ENCODE measurements at places on chromosomes 11 and 22.

- DNase-seq: no peak
Measured at GRCh38 chr22:29877620-29878019, 5.4 kb upstream of the MTMR3 start.

DNA sequence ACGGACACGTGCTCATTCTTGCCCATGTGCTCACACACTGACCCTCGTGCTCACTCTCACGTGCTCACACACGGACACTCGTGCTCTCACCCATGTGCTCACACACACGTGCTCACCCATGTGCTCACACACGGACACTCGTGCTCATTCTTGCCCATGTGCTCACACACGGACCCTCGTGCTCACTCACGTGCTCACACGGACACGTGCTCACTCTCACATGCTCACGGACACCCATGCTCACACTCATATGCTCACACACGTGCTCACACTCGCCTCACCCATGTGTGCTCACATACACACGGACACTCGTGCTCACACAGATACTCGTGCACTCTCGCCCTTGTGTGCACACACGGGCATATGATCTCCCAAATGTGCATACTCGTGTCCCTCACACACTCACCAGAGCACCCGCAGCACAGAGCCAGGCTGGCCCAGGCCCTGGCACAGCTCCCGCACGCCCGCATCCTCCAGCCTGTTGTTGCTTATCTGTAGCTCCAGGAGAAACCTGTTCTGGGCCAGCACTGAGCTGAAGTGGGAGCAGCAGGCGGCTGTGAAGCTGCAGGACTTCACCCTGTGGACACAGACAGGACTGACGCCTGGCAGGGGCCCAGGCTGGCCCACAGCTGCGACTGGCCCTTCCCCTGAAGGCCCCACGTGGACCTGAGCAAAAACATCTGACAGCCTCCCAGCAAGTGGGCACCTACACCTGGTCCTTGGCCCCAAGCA lies 9.3 kb downstream of the RNH1 start:
- no peak for DNase-seq

GRCh38 chr11:116714902-116715301 lies 57.9 kb downstream of the BUD13 start:
- no peak for DNase-seq

- DNase-seq: no peak
Measured at GRCh38 chr22:29702931-29703501, 16.8 kb upstream of the CABP7 start.

DNA sequence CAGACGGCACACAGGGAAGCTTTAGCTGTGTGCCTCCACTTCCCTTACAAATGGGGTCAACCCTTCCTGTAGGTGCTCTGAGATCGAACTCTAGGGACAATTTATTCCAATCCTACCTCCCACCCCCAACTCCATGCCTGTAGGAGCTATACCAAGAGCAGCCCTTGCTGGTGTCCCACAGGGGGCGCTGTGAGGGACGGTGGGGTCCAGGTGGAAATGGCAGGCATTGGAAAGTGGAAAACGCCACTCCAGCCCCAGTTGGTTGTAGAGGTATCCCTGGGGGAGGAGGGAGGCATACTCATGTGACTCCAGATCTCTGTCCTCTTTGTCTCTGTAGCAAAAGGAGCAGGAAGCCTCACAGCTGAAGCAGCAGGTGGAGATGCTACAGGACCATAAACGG lies 161.3 kb downstream of the MYO18B start:
- DNase-seq: no peak

DNA sequence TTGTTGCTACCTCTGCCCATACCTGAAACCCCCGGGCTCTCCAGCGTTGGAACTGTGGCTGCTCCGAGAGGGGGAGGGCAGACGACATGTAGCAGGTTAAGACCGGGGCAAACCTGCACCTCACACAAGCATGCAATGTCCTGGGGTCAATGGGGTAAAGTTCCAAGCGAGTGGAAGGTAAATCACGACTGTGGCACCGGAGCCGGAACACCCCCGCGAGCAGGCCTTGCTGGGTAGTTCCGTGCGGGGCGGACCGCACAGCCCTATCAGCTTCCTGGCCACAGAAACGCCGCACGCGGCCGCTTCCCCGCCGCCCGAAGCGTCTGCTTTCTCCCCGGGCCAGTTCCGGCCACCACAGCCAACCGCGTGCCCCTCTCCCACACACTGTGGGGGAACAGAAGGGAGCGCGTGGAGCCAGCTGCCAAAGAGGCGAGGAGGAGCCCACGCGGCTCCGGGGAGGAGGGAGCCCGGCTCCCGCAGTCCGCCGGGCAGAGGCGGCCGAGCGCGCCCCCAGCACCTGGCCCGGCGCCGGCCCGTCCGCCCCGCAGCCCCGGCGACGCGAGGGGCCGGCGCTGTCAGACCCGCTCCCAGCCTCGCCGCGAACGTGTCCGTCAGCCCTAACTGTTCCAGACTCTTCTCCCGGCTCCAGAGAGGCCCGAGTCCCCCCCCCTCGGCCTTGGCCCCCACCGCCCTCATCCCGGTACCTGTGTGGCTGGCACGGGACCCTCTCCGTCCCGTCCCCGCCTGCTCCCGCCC lies 1.6 kb downstream of the SPTBN2 start:
- DNase-seq: peak; percentile 29

GRCh38 chr22:17492247-17492646 lies 71.1 kb upstream of the SLC25A18 start:
- no peak for DNase-seq

DNA sequence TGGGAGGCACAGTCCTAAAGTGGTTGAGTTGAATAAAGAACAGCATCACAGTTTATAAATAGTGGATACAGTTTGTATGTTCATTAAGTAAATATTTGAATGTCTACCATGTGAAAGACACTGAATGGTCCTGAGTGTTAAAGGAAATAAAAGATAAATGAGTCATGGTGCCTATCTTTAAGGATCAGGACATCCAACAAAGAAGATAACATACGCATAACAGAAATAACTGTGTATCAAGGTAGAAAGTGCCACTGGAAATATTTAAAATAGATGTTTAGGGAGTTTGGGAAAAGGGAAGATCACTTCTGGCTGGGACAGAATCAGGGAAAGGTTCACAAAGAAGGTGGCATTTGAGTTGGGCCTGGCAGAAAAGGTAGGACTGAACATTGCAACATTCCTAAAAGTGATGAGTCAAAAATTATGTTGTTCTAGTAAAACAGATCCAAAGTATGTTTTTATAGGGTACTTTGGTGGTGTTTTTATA lies 41.5 kb downstream of the CSTPP1 start:
- DNase-seq: no peak

DNA sequence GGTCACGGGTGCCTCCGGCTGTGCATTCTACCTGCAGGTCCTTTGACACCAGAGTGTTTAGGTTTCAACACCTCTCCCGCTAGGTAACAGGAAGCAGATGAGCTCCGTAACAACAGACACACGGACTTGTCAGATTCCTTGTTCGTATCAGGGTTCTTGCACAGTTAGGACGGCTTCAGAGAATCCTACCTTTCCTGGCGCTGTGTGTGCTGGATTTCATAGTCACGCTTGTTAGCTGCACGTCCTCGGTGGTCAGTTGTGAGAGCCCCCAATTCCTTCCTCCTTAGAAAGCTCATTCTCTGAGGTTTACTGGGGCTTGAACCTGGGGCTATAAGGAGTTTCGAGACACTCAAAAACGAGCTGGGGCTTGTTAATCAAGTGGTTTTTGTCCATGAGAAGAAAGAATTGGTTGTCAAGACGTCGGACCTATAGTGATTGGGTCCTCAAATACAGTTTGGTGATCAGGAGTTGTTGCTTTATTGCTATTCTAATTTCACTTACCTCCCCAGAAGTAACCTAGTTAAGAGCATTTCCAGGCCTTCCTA lies 664 bp downstream of the DDB2 start:
- DNase-seq: no peak

- DNase-seq: peak; percentile 53
Measured at GRCh38 chr11:77147668-77148321, 19.7 kb downstream of the MYO7A start.

DNA sequence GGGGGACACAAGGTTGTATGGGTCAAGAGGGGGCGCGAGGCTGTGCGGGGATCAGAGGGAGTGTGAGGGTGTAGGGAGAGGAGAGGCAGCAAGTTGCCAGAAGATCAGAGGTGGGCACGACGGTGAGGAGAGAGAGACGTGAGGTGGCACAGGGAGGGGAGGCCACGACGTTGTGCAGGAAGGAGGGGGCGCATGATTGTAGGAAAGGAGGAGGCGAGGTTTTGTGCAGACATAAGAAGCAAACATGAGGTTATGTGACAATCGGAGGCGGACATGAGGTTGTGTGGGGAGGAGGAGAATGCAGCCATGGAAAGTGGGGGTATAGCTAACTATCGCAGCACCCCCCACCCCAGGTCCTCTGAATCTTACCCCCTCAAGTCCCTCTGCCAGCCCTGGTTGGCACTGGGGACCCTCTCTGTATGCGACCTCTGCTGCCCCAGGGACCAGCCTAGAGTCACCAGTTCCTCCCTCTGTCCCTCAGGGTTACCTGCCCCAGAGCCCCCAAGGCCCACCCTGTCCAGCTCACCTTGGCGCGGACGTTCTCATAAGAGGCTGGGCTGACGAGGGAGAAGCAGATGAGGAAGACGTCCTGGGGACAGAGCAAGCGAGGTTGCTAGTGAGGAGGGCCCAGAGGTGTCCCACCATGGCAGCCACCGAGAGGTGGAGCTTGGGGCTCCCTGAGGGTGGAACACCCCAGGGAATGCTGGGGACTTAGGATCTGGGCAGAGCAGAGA lies 12.5 kb downstream of the RAC2 start:
- no peak for DNase-seq

DNA sequence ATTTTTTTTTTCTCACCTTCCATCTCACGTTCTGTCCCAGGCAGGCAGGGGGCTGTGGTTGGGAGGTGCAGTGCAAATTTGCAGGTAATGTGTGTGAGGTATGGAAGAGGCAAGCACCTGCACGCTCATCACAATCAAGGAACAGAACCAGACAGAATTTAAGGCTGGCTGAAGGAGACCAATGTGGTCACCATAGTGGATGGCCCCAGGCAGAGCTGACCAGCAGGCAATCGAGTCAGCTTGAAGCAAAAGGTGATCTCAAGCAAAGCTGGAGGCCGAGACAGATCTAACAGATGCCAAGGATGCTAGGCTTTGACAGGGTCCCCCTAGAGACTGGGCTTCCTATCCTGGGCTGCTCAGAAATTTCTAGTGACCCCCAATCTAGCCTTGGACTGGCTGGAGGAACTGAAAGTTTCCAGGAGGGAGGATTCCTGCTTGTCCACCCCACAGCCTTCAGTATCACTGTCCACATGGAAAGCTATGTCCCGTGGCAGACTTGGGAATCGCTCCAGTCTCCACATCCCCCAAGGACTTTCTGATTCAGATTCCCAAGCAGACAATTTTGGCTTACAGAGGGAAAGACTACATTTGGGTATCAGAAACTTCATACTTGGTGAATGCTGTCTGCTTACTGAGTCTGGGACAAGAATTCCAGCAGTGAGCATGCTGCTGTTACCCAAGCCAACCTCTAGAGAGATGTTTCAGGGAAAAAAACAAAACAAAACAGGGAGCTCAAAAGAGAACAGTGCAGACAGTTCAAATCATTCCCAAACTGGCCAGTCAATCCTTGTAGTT lies 9.0 kb upstream of the MICAL3 start:
- no peak for DNase-seq

DNA sequence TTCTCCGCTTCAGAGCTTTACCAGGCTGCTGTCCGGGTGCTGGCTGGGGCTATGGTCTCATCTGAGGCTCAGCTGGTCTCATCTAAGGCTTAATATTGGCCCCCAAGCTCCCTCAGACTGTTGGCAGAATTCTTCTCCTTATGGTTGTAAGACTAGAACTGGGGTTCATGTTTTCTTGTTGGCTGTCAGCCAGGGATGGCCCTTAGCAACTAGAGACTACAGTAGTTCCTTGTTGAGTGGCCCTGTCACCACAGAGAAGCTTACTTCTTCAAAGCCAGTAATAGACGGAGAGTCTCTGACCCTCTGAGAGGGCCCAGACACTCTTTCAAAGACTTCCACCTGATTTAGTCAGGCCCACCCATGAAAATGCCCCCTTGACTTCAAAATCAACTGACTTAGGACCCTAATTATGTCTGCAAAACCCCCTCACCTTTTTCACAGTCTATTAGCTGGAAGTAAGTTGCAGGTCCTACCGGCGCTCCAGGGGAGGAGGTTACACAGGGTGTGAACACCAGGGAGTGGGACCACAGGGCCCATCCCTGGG lies 24.2 kb upstream of the TREH start:
- DNase-seq: no peak

DNA sequence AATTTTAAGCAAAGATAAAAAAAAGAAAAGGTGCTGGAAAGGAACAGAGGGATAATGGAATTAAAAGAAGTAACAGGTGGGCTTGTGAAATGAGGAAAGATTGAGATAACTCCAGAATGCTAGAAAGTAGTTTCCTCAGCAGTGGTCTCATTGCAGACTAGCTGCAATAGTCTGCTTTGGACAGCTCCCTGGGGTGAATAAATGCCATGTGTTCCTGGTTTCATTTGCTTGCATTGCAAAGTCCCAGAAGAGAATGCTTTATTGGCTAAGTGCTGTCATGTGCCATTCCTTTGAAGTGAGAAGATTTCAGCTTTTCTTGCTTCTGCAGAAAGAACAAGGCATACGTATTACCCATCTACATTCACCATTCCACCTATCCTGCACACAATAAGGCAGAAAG lies 478.8 kb upstream of the RAG2 start:
- no peak for DNase-seq

GRCh38 chr11:49424136-49424535 lies 215.7 kb upstream of the FOLH1 start:
- no peak for DNase-seq

GRCh38 chr22:20008221-20008995 lies 8.2 kb downstream of the ARVCF start:
- no peak for DNase-seq

- DNase-seq: no peak
Measured at GRCh38 chr11:33452836-33453624, 195.8 kb downstream of the HIPK3 start.

DNA sequence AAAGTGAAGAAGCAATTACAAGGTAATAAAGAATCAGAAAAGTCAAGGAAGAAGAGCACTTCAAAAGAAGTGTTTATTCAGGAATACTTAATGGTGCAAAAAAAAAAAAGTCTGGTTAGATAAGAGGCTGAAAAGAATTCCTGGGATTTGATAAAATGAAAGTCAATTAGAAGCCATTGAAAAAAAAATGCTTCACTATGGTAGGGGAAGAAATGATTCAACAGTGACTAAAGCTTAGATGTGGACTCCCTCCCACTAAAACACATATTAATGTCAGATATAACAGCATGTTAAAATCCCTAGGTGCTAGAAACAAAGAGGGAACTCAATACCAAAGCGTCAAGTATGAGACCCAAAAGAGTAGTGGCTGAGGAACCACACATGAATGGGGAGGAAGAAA lies 335.3 kb upstream of the PITPNB start:
- DNase-seq: no peak

GRCh38 chr22:30390974-30391691 lies 3.9 kb upstream of the RNF215 start:
- peak; percentile 80 for DNase-seq

DNA sequence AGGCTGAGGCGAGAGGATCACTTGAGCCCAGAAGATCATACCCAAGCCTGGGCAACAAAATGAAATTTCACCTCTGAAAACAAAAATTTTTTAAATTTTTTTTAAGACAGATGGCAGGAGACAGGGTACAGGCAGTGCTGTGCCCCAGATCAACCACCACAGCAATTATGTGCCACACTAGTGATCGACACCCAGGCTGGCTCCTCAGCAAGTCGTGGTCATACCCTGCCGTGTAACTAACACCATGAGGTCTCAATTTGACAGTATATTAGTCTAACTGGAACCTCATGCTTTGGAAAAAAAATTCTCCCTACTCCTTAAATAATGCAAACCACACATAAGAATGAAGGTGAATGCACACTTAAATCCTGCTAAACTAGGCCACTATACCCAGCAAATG lies 8.3 kb downstream of the SF3A1 start:
- no peak for DNase-seq

All from CD4-positive, alpha-beta memory T cell (primary cell).